ENCODE measurements at places on chromosomes 3 and 15. TPM values are rescaled to one million over a fixed set of nuclear protein-coding genes. Genes with fewer than 3 reads are reported as not detected.

DNA sequence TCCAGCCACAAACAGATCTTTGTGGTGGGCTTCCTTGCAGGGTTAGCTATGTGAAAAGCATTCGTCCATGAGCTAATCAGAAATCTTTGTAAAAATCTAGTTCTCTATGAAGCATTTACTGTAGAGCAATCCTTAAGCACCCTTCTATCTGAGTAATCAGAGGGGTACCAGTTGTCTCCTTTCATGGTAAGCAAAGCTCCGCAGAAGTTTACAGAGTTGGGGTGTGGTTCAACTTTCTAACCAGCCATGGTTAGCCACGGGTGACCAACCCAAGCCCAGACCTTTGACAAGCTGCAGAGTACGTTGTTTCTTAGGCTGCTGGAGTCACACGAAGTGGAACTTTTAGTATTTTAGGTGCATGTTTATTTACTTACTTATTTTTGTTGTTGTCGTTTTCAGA is 77.4 kb downstream of the FLNB start:
- no peak for DNase-seq

- DNase-seq, result peak; percentile 81
These were observed 18.8 kb downstream of the ATG7 start for GRCh38 chr3:11290743-11291680.

DNA sequence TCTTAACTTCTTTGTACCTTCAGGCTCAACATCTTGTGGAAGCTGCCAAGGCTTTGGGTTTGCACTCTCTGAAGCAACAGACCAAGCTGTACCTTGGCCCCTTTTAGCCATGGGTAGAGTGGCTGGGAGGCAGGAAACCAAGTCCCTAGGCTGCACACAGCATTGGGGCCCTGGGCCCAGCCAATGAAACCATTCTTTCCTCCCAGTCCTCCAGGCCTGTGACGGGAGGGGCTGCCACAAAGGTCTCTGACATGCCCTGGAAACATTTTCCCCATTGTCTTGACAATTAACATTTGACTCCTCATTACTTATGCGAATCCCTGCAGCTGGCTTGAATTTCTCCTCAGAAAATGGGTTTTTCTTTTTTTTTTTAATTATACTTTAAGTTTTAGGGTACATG is 253.1 kb upstream of the GADL1 start:
- no peak for DNase-seq

Gene ZBTB20
- 26.4 TPM for total RNA-seq

GRCh38 chr3:138937690-138938055 is 9.3 kb downstream of the FOXL2 start:
- DNase-seq, result no peak

Gene SNTN
- total RNA-seq, result not detected

DNA sequence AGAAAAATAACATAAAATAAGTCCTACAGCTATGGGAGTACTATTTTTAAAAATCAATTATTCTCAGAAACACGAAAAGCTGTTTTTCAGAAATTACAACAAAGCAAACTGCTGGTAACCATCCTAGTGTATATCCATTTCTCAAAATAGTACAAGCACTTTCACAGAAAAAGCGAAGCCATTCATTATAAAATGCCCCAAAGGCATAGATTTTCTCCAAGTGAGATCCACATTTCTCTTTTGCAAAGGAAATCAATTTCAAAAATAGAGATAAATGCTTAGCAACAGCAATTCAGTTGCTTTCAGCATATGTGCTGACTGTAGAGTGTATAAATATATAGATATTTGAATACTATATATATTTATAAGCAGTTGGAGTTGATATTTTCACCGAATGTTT is 1266.3 kb downstream of the SI start:
- no peak for DNase-seq

Gene GPR149
- not detected for total RNA-seq

- no peak for DNase-seq
These were observed 148.9 kb downstream of the GREM1 start for GRCh38 chr15:32866454-32867312.

DNA sequence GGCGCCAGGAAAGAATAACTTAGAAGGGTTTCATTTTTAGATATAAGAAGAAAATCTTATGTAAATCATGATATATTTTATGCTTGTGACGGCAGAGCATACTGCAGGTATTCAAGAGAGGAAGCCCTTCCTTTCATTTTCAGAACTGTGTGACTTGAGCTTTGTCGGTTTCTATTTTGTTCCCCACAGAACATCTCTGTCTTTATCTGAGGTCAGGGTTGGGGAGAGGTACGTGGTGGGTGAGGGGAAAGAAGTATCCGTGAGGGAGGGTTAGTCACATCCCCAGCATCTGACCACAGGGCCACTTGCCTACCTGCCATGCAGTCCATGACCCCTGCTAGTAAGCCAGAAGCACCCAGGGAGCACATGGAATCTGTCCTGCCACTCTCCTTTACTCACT is 126.5 kb downstream of the DGKG start:
- DNase-seq, result no peak

DNA sequence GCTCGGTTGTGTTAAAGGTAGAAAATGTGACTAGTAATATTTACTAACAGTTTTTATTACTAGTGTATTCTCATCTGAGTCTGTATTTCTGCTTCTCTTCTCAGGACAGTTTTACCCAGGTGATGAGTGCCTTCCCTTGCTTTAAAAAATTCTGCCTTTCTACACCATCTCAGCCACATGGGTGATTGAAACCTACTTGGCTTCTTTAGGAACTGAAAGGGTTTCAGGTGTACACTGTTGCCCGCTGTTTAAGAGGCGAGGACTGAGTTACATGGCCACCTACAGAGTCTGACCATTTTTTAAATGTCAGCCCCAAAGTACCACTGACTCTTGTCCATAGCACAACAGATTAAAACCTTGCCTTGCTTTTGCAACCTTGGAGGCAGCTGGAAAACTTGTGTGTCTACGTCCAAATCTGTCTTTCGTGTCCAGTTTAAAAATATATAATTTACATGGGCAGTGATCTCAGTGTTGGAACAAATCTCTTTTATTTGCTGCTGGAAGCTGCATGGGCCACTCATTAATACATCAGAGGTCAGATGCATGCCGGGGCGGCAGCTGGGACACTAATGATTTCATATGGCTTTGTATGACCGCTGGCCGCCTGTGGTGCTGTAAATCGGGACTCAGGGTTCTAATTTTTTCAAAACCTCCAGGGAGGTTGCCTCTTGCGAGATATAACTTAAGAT is 44.6 kb downstream of the TRIM71 start:
- no peak for DNase-seq

GRCh38 chr3:155643581-155644165 is 101.2 kb downstream of the PLCH1 start:
- DNase-seq, result no peak

Gene TRMT10C
- total RNA-seq, result 37.5 TPM

Gene ZNF385D
- total RNA-seq, result 3.9 TPM

All from LHCN-M2 (cell line).